ENCODE measurements at places on chromosomes 16 and 17.

DNA sequence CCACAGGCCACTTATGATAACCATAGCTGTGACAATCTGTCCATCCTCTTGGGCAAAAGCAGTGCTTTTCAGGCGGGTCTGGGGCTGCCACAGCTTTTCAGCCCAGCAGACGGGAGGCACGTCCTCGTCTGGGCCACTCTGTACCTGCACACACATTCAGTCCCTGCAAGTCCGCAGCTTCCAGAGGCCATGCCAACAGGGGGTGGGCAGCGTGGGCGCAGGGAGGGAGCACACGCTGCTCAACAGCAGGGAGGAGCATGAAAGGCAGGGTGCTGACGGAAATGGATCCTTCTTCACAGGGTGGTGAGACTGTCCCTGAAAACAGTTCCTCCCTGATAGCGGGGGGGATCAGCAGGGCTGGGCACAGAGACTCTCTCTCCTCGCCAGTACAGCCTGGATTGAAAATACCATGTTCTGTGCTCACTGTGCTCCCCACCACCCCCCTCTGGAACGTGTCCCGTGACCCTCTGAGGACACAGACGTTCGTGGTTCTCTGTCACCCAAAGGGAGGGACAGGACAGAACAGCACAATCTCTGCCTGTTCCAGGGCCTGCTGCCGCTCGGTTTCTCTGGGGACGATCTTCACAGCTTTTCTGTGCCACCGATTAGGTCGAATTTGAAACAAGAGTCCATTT is 41.7 kb downstream of the PEMT start:
- no peak for DNase-seq

GRCh38 chr17:31488264-31488981 is 96.9 kb downstream of the RAB11FIP4 start:
- no peak for DNase-seq

GRCh38 chr17:34306466-34306865 is 12.8 kb upstream of the CCL8 start:
- DNase-seq, result no peak

DNA sequence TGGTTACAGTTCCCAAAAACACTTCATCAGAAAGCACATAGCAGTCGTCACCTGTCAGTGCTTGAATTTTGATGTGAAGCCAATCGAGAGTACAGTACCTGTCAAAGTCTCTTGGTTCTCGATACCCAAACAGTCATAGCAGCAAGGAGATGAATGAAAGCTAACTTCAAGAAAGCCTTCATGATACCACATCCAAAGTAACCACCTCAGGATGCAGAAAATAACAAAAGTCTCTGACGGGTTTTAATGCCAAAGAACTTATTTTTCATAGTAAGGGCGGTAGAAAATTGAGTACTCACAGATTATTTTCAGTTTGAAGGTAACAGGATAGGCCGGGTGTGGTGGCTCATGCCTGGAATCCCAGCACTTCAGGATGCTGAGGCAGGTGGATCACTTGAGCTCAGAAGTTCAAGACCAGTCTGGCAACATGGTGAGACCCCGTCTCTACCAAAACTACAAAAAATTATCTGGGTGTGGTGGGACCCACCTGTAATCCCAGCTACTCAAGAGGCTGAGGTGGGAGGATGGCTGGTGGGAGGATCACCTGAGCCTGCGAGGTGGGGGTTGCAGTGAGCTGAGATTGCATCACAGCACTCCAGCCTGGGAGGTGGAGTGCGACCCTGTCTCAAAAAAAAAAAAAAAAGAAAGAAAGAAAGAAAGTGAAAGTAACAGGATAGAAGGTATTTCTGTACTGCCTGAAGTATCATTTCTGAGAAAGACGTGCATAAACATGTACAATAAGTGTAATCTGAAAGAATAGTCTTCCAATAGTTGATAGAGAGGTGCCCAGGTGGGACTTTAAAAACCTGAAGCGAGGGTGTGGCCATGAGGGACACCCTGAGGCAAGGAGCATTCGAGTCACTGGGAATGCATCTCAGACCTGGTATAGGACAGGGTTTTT is 15.4 kb downstream of the MFSD11 start:
- DNase-seq, result no peak

GRCh38 chr16:2709588-2709984 is 10.4 kb downstream of the PRSS27 start:
- no peak for DNase-seq

- DNase-seq, result no peak
Observed at GRCh38 chr17:64216338-64217248, 46.5 kb downstream of the TEX2 start.

- DNase-seq, result no peak
Observed at GRCh38 chr17:41263212-41263611, 2.0 kb upstream of the KRTAP9-6 start.

- no peak for DNase-seq
Observed at GRCh38 chr17:45730192-45730591, 53.9 kb upstream of the CRHR1 start.

DNA sequence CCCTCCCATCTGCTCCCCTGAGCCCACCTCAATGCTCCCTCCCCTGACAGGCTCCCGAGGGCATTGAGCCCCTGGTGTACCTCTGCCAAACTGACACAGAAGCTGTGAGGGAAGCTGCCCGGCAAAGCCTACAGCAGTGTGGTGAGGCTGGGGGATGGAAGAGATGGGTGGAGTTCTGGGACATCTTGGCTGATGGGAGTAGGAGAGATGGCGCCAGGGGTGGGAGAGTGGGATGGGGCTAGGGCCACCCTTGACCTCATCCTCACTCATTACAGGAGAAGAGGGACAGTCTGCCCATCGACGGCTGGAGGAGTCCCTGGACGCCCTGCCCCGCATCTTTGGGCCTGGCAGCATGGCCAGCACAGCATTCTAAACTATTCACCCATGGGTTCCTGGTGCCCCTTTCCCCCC is 16.2 kb upstream of the CTCF start:
- DNase-seq, result no peak

GRCh38 chr17:40561294-40561870 is 3.9 kb downstream of the CCR7 start:
- DNase-seq, result no peak

DNA sequence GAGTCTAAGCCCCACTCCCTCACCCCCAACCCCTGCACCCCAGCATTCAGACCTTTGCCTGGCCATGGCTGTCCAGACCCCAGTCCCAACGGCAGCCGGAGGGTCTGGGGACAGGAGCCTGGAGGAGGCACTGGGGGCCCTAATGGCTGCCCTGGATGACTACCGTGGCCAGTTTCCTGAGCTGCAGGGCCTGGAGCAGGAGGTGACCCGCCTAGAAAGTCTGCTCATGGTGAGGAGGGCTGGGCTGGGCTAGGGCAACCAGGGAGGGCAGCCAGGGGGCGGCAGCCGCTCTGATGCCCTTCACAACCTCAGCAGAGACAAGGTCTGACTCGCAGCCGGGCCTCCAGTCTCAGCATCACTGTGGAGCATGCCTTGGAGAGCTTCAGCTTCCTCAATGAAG is 14.4 kb downstream of the RIPOR1 start:
- DNase-seq, result no peak

DNA sequence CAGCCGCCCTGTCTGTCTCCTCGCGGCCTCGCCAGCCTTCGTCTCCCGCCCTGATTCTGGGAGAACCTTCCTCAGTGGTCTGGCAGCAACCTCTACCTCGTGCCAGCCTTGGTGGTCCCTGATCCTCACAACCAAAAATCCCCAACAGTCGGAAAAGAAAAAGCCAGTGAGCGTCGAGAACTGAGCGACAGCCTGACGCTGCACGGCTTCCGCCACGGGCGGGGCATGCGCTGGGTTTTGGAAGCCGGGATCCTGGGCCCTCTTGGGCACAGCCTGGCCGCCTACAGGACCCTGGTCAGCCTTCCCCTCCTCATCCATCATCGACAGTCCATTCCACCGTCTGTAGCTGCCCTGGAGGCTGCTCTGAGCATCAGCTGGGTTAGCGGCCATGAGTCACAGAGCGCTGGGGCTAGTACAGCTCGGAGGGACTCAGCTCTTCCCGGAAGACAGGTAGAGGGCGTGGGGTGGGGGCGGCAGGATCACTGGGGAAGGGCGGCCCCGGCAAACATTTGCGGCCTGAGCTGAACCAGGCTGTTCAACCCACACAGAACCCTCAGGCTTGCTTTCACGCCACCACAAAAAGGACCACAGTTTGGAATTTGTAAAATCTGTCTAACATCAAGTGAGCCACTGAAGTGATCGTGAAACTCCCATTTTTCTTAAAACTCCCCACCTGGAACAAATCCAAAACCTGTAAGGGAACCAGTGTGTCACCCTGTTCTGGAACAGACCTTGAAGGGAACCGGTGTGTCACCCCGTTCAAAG is 55.4 kb upstream of the DOC2B start:
- no peak for DNase-seq

DNA sequence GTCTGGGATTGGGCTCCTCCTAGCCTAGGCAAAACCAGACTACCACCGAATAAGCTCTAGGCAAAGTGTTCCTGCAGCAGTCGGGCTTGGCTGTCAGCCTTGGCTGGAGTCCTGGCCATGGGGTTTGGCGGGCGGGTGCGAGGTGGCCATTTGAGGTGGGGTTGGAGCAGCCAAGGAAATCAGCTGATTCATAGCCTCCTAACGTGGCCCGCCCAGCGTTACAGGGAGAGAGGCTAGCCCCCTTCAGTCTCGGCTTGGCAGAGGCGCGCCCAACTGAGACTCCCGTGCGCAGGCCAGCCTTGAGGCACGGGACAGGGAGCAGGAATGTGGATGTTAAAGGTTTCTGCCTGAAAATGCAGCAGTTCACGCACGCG is 1.9 kb downstream of the PMP22 start:
- no peak for DNase-seq

DNA sequence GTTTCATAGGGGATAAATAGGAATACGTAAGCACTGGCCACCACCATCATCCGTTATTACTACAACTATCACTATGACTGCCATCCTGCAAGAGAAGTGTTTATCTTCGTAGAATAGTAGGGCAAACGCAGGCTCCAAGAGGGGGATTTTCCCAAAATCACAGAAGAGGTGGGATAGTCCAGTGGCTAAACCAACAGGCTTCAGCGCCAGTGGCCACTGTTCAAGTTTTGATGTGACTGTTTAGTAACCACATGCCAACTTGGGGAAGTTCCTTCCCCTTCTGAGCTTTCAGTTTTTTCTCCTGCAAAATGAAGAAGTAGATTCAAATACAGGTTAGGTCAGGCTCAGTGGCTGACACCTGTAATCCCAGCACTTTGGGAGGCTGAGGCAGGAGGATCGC is 60.7 kb upstream of the GRIN2A start:
- no peak for DNase-seq

DNA sequence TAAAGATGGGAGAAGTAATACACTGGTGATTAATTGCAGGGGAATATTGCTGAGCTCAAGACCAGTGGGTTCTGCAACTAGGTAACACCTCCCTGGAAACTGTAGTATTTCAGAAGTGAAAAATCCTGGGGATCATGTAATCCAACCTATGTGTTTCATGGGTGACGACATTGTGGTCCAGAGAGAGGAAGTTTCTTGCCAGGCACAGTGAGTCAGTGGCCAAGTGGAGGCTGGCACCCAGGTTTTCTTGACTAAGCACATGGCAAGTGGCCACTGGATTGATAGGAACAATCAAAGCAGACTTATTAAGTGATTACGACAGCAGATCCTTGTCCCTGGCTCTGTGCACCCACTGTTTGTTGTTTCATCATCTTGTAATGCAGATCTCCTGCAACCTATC is 14.6 kb upstream of the CIITA start:
- DNase-seq, result no peak

DNA sequence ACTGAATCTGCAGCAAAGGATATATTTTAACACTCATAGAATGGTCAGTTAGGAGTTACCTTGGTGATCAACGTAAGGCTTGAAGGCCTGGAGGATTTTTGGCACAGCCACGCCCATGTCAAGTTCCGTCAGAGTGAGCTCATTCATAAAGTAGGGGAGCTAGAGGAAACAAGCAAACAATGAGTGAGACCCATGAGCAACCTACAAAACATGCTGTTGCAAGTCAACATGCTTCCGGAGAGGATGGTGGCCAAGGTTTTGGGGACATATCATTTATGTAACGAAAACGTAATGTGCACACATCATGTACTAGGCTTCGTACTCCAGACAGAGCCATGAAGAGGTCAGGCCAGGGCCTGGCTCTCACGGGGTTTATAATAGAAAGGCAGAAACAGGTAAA is 41.1 kb upstream of the ERN1 start:
- DNase-seq, result no peak

DNA sequence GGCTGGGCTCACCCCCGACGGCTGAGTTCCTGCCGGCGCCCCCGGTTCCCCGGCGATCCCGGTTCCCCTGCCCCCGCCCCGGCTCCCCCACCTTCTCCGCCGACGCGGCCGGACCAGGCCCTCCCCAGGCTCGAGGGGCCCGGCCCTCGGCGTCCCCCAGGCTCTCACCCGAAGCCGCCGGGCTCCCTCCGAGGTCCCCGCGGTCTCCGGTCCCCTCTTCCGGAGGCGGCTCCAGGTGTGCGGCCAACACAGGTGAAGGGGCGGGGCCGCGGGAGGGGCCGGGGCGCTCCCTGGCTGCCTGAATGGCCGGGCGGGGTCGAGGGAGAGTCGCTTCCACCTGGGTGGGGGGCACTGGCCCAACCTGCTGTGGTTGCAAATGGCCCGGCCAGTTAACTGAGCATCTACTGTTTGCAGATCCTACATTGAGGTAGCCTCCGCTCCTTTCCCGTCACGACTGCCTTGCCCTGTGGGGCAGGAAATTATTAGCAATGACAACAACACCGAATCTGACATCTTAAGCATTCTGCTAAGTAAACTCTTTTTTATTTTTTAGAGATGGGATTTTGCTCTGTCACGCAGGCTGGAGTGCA is at the start of gene BICDL2:
Gene BICDL2, minus strand, starts transcription at position 219 of the 590 bp plus-strand sequence. CDS start 1,448 bp downstream, outside the sequence.
- DNase-seq, result no peak

All from activated CD8-positive, alpha-beta memory T cell treated with anti-CD3 and anti-CD28 coated beads for 4 hours (primary cell).